ENCODE measurements at places on chromosomes 1 and 21.

GRCh38 chr1:113118266-113118665 is 45.3 kb downstream of the LRIG2 start:
- no peak for DNase-seq

GRCh38 chr1:54859700-54860391 is 27.1 kb downstream of the DHCR24 start:
- DNase-seq, result peak; percentile 45

DNA sequence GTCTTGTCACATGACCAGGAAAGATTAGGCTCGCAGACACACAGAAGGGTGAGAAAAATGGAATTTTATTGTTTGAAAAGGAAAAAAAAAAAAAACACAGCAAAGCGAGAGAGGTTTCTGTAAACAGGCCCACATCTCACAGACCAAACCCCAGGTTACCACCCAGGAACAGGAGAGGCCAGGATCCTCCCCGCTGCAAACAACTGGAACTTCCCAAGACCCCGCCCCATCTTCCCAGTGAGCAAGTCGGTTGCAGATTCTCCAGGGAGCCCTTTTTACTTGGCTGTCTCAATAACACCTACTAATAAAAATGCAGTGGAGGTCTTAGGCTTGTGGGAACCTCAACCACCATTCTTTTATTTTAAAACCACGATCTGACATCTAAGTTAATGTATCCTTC is 84.7 kb upstream of the ETS2 start:
- DNase-seq, result no peak

GRCh38 chr1:240602189-240602588 is 9.8 kb downstream of the GREM2 start:
- peak; percentile 20 for DNase-seq

DNA sequence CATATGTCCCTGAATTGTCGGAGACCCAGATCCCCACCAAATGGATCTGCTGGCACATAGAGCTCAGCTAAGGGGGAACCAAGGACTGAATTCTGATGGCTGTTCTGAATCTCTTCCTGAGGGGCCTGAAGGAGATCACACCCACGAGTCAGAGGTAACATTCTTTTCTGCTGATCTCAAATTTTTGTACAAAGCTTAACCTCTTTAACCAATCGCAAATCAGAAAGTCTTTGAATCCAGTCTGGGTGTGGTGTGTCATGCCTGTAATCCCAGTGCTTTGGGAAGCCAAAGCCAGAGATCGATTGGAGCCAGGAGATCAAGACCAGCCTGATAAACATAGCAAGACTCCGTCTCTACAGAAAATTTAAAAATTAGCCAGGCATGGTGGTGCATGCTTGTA is 62.8 kb upstream of the PRRC2C start:
- peak; percentile 49 for DNase-seq

DNA sequence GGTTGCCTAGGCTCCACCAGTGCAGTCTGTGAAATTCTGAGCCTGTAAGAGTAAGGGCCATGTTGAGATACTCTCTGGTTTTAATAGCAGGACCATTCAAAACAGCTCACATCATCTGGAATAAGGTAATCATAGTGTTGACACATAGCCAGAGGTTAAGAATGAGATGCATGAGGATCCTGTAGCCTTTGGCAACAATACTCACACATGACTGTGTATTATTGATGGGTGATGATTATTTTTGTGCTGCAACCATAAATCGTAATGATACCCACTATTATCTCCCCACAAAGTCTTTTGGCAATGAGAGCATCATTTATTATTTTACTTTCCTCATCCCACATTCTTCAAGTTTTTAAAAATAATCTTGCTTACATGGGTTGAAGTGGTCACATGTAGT is 35.5 kb downstream of the KCNK2 start:
- peak; percentile 25 for DNase-seq

DNA sequence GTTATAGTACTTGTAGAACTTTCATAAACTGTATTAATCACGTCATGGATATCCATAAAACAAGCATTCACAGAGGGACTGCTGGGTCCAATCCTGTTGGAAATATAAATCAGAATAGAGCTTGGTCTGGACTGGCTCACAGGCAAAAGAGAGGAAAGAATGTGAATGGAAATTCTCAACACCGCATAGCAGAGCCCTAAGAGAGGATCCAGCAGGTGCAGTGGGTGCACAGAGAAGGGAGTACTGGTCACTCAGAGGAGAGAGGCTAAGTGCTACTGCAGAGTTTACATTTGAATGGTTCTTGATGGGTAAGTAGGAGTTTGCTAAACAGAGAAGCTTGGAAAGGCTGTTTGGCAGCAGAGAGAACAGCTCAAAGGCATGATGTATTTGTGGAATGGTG is 231.7 kb downstream of the PAPPA2 start:
- no peak for DNase-seq

- DNase-seq, result no peak
Measured at GRCh38 chr1:27133158-27133557, 21.8 kb downstream of the SLC9A1 start.

- no peak for DNase-seq
Measured at GRCh38 chr1:14616632-14617396, 18.3 kb downstream of the KAZN start.

DNA sequence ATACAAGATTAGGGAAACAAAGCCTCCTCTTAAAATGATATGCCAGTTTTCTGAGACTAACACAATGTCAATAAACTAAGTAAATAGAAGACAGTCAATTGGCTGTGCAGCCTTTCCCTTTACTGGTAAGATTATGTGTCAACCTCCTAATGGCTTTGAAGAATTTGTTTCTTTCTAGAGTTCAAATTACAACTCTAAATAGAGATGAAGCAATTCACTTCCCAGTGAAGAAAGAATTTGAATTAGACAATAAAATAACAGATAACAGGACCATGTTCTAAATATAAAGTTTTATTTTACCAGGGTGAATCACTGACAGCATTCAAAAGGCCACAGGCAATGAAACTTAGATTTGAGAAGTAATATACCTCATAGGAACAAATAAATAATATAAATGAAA is 680.3 kb downstream of the PLA2G4A start:
- peak; percentile 34 for DNase-seq

All from iris pigment epithelial cell (primary cell).